Kidney (tissue), 22 donors: ENCODE measurements at places on chromosomes 7 and 10.
A peak's percentile ranks its signal among the peaks of the same experiment; 100 is the strongest.

- DNase-seq: no peak
These were observed 218.4 kb downstream of the KLF6 start for GRCh38 chr10:3566627-3567026.

- DNase-seq: no peak
These were observed 4.0 kb upstream of the CREB5 start for GRCh38 chr7:28408105-28408959.

DNA sequence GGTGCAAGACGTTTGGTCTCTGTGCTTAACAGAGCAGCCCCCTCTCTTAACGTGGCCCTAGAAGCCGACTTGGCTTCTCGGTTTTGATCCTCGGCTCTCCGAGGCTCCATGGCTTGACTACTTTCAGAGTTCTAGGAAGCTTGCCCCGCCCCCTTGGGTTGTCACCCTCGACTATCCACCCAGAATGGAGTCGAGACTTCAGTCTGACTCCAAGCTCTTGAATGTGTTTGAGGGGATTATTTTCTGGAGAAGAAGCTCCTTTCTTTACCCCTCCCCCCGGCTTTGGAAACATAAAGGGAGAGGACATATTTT is 448 bp downstream of the SEC24C start:
- DNase-seq: no peak

GRCh38 chr7:28411876-28412662 is at the start of gene CREB5:
Gene CREB5, plus strand, starts transcription at chr7:28412518. Its CDS starts 397 bp downstream, at chr7:28412915.
- peak; percentile 81 for DNase-seq

DNA sequence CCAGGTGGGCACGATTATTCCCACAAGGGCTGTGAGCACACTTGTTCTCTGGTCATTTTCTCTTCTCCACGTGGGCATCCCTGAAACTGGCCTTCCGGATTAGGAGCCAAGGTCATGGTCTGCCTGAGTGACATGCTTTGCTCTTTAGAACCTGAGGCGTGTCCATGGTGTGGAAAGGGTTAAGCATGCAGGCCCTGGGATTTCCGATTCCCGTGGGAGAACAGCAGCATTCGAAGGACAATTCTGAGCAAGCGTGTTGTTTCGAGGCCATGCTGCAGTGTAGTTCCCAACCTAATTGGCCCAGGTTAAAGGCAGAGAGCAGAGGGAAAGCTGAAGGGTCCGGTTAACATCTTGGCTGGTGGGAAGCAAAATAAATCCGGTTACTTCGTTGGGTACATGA is 245.9 kb downstream of the SKAP2 start:
- DNase-seq: no peak

DNA sequence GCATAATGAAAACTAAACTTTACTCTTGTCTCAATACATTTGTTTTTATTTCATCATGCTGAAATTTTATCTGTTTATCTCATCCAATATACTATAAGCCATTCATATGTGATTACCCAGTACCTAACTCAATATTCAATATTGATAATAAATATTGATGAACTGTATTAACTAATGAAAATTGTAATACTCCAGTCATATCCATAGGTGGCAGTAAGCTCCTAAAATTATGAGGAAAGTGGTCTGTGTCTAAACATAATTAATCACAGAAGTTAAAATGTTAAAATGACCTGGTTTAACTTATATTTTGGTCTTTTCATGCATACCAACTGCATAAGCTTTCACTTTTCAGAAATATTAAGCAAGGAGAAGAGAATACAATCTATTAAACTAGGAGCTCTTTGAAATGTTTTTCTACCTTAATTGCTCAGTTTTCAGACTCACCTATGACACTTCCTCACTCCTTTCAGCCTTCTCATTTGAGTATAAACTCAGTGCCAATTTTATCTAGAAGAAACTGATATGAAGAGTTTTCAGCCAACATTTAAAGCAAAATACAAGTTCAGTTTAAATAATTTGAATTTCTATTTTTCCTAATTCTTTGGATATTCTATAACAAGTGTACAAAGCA is 30.5 kb upstream of the VWDE start:
- DNase-seq: no peak

DNA sequence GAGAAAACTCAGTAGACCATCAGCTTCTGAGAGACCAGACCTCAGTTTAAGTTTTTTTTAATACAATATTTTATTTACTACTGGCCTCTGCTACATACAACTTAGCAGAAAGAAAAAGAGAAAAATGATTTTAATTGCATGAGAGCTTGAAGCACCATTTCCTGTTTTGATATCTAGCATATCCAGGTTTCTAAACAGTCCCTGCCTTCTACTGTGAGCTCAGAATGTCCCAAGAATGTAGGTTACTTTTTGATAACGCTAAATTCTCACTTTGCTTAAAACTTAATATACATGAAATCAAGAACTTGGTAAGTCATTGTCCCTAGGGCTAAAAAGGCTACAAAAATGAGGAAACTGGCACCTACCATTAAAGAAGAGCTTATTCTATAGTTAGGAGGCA is 7.0 kb downstream of the TMEM243 start:
- no peak for DNase-seq

GRCh38 chr10:70513848-70514309 is 35.3 kb downstream of the PALD1 start:
- DNase-seq: no peak

GRCh38 chr7:101625031-101625791 is 3.9 kb downstream of the MYL10 start:
- peak; percentile 42 for DNase-seq

DNA sequence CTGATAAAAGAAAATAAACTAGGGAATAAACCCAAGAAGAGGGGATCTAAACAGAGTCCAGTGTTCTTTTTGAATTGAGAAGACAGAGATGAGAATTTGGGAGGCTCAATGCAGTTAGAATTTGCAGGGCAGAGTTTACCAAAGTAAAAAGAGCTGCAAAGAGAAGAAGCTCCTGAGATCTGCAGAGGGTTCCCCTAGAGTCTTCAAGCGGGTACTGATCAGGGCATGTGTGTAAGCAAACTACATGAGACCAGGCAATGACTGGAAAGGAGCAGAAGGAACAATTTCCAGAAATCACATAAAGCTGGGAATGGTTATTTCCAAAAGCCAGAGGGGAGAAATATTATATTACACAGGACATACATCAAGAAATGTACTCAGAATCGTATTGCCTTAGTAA is 58.1 kb upstream of the TES start:
- DNase-seq: no peak

DNA sequence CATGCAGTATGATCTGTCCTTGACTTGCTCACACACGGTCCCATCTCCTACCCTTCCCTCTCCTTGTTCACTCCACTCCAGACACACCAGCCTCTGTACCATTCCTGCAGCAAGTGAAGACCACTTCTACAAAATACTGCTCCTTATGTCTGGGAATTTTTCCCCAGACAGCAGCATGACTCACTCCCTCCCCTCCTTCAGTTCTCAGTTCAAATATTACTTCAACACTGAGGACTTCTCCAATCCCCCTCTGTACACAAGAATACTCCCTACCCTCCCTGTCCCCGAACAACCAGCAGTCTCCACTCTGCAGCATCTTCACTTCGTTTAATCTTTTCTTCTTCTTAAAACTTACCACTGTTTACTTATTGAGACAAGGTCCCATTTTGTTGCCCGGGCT is 474.0 kb downstream of the GPAM start:
- DNase-seq: no peak

DNA sequence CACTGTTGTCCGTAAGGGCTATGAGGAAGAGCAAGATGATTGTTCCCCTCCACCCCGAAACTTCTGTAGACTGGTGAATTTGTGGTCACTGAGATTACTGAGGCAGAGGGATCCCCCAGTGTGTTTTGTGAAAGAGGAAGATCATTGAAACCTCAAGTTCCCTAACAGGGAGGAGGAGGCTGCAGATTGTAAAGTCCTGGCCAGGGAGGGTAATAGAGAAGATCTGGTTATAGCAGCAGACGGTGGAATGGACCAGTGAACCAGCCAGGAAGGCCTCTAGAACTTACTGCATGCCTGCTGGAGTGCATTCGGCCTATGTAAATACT is 31.1 kb downstream of the LMTK2 start:
- no peak for DNase-seq

DNA sequence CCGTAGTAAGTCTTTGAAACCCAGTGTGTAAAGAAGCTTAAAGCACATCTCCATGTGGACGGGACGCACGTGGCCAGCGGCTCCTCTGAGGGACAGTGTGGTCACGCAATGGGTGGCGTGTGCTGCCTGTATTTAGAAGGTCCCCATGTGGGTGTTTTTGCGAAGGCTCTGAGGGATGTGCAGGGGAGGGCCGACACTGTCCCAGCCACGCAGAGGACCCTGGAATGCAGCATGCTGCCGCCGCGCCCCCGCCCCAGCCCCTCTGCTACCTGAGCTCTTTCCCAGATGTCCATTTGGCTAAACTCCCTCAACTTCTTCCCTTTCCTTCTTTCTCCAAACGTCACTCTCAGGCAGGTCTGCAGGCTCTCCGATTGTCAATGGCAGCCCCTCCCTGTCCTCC is 8.8 kb downstream of the PFKP start:
- no peak for DNase-seq

GRCh38 chr10:62382831-62383230 is 8.7 kb downstream of the ZNF365 start:
- DNase-seq: no peak

GRCh38 chr10:95354110-95354509 is 63.3 kb upstream of the PDLIM1 start:
- no peak for DNase-seq

DNA sequence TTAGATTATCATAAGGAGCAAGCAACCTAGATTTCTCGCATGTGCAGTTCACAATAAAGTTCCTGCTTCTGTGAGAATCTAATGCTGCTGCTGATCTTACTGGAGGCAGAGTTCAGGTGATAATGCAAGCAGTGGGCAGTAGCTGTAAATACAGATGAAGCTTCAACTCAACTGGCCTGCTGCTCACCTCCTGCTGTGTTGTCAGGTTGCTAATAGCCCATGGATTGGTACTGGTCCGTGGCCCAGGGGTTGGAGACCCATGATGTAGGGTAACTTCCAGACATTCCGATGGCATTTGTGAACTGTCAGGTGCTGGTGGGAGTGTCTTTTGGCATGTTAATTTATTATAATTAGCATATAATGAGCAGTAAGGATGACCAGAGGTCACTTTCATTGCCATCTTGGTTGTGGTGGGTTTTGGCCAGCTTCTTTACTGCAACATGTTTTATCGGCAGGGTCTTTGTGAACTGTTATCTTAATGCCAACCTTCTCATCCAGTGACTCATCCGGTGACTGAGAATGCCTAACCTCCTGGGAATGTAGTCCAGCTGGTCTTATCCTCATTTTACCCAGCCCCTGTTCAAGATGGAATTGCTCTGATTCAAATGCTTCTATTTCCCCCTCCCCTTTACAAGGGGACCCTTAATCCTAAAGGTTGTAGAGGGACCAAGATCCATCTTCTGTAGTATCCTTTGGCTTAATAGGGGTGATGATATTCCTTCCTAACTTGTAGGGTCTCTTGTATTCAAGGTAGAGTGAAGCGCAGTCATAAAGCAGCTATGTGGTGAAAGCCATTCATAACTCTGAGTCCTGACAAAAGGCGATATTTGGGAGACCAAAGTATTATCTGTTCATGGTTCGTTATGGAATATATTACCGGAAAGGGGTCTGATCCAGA is 165.8 kb downstream of the CCSER2 start:
- DNase-seq: no peak

- DNase-seq: no peak
These were observed 210.0 kb upstream of the LYZL1 start for GRCh38 chr10:29078919-29079318.

DNA sequence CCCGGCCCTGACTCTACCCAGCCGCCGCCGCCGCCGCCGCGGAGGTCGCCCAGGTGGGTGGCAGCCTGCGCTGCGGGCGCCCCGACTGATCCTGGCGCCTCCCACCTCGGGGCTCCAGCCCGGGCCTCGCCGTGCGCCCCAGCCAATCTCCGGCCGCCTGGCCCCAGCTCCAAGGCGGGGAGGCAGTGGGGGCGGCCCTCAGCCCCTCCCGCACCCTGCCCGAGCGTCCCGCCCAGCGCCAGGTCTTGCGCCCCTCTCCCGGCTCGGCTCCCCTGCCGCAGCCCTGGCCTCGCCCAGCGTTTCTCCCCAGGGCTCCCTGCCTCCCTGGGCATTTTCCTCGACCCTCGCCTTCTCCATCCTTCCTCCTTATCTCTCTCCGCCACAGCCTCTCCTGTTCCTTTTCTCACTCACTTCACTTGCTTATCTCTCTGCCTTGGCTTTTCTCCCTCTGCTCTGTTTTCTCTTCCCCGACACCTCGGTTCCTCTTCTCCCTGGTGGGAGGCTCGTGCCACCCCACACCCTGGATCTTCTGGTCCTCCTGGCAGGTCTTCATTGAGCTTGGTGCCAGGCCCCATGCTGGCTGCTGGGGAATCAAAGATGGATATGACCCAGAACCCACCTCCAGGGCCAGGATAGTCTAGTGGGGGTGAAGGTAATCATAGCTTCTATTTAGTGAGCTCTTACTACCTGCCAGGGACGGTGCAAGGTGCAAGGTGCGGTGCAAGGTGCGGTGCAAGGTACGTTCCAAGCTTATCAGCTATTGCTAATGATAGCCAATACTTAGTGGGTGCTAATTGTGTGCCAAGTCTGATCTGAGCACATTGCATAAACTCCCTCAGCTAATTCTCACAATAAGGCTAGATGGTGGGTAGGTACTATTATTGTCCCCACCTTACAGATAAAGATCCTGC is at the start of gene SFRP5:
Gene SFRP5 (minus strand): TSS at position 87 of the 911 bp plus-strand sequence. CDS start 166 bp downstream, outside the sequence.
- no peak for DNase-seq

- no peak for DNase-seq
These were observed 1073.6 kb downstream of the XPNPEP1 start for GRCh38 chr10:108849688-108850087.

GRCh38 chr10:93454146-93454545 is 28.0 kb downstream of the MYOF start:
- DNase-seq: no peak

DNA sequence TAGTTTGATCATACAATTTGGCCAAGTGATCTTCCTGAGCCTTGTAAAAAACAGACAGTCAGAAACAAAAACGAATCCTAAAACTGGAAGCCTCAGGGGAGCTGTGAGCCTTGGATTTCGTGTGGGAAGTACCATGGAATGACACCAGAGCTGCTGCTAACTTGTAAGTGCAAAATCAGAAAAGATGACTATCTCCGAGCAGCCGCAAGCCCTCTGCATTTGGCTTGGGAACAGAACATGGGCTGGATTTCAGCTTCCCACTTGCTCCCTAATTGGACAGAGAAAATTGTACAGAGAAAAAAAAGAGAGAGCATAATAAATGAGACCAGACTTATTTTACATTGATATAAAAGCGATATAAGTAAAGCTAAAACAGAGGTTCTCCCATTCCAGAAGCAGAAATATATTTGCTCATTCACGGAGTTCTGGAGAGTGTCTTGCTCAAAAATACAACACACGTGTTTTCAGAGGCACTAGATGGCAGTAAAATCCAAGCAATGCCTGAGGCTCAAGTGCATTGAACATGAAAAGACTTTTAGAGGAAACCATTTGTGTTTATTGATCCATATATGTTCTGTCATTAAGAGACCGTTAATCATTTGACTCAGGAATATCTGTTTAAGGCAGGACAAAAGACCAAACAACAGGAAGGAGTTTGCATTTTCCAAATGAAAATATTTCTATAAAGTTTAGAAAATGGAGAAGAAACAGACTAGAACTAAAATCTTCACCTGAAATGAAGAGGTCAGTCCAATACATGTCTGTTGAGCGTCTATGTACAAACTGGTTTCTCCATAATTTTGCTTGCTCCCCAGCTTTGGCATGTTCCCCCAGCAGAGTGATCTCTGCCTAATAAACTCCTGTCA is 78.3 kb upstream of the SLC26A5 start:
- DNase-seq: peak; percentile 64

- DNase-seq: no peak
These were observed 19.1 kb upstream of the GPAM start for GRCh38 chr10:112202561-112203241.

- DNase-seq: no peak
These were observed 7.9 kb downstream of the NUB1 start for GRCh38 chr7:151349507-151349853.
